ENCODE measurements at places on chromosomes 5 and 9. TPM values are rescaled to one million over a fixed set of nuclear protein-coding genes. Genes with fewer than 3 reads are reported as not detected.

GRCh38 chr5:72619251-72619650 is 112.0 kb upstream of the ZNF366 start:
- DNase-seq = no peak

DNA sequence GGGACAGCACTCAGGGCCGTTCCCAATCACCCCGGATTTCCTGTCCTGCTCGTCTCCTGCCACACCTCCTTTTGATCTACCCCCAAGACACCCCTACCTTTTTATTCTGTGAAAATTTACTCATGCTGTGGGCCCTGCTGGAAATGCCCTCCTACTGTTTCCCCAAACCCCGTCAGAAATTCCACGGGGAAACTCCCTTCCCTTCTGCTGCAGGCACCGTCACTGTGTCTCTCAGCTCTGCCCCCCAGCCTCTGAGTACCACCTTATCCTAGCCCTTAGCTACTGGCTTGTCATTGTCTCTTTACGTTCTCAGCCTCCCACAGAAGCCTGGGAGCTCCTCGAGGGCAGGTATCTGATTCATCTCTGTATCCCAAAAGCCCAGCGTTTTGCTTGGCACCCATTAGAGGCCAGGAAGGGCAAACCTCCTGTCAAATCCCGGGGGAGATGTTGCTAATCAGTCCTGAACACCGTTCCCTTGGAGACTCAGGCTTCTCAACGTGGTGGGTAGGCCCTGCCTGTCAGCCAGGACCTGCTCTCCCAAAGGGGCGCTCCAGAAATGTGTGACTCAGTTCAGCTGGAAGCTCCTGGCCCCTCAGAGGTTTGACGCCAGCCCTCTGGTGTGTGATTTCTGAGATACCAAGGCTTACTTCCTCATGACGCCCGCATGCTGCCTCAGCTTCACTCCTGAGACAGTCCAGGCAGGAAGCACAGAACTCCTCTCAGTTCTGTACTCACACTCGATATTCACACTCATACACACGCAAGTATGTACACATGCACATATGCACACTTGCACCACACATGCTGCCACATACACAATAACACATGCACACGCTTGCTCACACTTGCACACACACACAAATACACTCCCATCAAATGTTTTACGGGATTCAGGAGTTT is 50.7 kb upstream of the GRHPR start:
- peak; percentile 81 for DNase-seq

GRCh38 chr5:97231025-97231636 is 48.1 kb upstream of the RIOK2 start:
- peak; percentile 36 for DNase-seq

The GNA14 gene
- total RNA-seq = 0.23 TPM

- no peak for DNase-seq
Observed at GRCh38 chr9:120324996-120325642, 254.8 kb downstream of the CDK5RAP2 start.

DNA sequence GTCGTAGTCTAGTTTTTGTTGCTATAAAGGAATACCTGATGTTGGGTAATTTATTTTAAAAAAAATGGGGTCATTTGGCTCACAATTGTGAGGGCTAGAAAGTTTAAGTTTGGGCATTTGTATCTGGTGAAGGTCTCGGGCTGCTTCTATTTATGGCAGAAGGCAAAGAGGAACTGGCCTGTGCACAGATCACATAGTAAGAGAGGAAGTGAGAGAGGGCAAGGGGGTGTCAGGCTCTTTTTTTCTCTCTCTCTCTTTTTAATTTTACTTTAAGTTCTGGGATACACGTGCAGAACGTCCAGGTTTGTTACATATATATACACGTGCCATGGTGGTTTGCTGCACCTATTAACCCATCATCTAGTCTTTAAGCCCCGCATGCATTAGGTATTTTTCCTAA is 453.3 kb downstream of the DIRAS2 start:
- no peak for DNase-seq

- no peak for DNase-seq
Observed at GRCh38 chr9:126879288-126879687, 18.8 kb downstream of the ZBTB34 start.

GRCh38 chr9:127793093-127793708 is 7.4 kb downstream of the CDK9 start:
- DNase-seq = no peak

DNA sequence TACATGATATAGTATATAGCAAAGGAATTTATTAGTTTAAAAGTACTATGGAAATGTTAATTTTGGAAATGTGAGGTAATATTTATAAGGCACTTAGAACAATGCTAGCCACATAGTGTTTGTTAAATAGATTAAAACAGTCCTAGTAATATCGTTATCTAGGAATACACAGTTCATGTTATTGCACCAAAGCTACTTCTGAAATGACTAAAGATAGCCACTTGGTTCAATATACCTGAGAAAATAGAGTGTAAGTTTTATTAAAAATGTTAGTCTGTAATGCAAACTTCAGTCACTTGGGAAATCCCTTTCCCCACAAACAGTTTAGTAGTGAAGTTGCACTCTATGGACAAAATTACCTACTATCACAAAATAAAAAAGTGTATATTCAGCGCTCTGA is 15.4 kb upstream of the F2R start:
- no peak for DNase-seq
